ENCODE measurements at places on chromosomes 2 and 18. TPM values are rescaled to one million over a fixed set of nuclear protein-coding genes. Genes with fewer than 3 reads are reported as not detected.

CIB4 gene
- total RNA-seq, result not detected

PSMA8 gene
- total RNA-seq, result 0.93 TPM

ZSWIM2 gene
- total RNA-seq, result not detected

SPDYA gene
- total RNA-seq, result 1.9 TPM

- H3K27me3 ChIP-seq, result peaks cover 3% of the 10 kb centered on the region
- DNase-seq, result no peak
- no peaks in the 10 kb centered on the region for H3K36me3 ChIP-seq
- no peaks in the 10 kb centered on the region for H3K4me1 ChIP-seq
- H3K4me3 ChIP-seq, result no peak overlapping the region
These were observed 213.3 kb downstream of the ACKR3 start for GRCh38 chr2:236782938-236783337.

GRCh38 chr2:73561422-73561821, 80.8 kb downstream of the NAT8 start:
- H3K27ac ChIP-seq, result no peak overlapping the region
- H3K36me3 ChIP-seq, result peaks cover 7% of the 10 kb centered on the region
- DNase-seq, result no peak
- no peaks in the 10 kb centered on the region for H3K4me1 ChIP-seq
- H3K27me3 ChIP-seq, result no peaks in the 10 kb centered on the region

GRCh38 chr2:120710256-120710655, 25.4 kb upstream of the GLI2 start:
- H3K27me3 ChIP-seq, result peaks cover 8% of the 10 kb centered on the region
- no peak overlapping the region for H3K4me3 ChIP-seq

DNA sequence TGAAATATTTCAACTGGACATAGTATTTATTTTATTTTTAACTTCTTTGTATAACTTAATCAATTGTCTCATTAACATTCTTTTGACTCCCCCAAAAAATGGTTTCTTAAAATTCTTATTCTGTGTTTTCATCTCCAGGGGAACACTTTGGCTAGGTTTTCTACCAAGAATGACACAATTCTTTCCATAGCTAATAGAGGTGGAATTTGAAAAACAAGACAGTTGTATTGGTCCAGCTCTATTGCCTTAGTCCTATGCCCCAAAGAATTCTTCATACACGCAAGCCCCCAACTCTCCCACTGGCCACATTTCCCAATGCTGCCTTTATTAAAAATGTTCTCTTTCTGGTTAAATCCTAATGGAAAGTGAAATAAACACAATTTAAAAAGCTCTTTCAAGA, 104.7 kb upstream of the PKDCC start:
- no peaks in the 10 kb centered on the region for H3K4me1 ChIP-seq
- H3K36me3 ChIP-seq, result no peaks in the 10 kb centered on the region
- DNase-seq, result no peak

DNA sequence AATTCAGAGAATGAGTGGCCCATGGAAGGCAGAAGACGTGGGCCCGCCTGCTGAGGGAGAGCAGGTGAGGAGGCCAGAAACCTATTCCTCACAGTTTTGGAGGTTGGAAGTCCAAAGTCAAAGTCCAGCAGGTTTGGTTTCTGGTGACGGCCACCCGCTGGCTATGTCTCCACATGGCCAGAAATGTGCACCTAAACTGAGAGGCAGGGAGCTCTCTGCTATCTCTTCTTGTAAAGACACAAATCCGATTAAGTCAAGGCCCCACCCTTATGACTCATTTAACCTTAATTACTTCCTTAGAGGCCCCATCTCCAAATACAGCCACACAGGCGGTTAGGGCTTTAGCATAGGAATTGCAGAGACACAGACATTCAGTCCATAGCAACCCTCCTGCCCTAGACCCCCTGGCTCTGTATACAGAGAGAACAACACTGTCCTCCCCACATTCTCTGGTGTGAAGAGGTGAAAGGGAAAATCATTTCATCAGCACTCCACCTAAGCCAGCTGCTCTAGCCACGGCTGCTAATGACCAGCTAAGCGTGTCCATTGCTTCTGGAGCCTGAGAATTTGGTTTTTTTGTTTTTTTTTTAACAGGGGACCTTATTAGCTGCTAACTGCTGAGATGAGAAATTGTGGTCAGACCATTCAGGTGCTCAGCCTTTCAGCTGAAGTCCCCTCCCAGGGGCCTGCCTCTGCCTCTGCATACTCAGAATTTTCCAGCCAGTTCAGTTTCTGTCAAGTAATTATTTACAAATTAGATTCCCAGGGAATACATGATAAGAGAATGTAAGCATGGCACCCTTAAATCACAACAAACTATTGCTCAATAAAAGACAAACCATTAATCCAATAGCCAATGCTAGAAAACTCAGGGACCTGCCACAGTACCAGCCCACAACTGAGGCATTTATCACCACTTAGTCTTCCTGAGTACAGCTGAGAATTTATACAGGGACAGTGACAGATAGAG, 368.7 kb upstream of the ID2 start:
- peaks cover 4% of the 10 kb centered on the region for H3K36me3 ChIP-seq
- peaks cover 63% of the 10 kb centered on the region for H3K4me1 ChIP-seq
- peaks cover 9% of the 10 kb centered on the region for H3K27me3 ChIP-seq
- DNase-seq, result peak; percentile 67

DNA sequence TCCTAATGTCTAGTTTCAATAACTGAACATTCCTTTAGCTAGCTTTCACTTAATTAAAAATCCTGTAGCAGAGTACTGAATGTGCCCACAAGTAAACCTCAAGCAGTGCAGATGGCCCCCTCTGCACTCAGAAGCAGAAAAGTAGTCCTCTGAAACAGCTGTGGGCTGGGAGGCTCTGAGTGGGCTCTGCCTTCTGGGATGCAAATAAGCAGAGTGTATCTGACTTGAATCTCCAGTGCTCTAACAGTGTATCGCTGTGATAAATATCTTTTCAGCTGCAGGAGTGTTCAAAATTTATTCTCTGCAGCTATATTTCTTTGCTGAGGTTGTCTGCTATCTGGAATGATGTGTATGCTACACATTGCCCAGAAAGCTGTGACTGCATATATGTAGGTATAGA, 44.8 kb upstream of the SYT4 start:
- no peaks in the 10 kb centered on the region for H3K36me3 ChIP-seq
- H3K27ac ChIP-seq, result no peak overlapping the region
- no peak for DNase-seq
- H3K4me3 ChIP-seq, result no peak overlapping the region

DNA sequence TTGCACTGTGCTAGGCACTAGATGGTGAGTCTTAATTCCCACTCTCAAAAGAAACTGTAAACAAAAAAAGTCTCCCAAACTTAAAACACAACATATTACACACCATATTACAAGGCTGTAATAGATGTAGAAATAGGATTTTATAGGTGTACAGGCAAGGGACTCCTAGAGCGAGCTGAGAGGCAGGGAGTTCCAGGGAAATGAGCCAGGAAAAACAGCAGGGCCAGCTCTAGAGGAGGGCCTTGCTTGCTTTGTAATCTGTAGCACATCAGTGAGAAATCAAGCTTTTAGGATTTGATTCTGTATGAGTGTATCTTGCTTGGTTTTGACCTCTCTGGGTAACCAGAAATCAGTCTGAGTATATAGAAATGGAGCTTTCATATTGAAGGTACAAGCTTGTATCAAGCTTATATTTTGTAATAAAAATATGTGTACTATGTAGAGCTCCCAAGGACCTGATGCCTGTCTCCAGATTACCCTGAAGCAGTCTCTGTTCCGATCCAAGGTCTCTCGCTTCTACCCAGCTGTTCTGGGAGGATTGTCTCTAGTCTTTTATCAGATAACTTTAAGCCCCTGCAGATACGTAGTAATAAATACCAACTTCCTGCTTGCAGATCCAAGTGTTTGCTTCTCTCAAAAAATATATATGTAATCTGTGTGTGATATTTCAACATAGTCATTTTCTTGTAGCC, 73.0 kb downstream of the MYO1B start:
- no peak overlapping the region for H3K4me3 ChIP-seq
- DNase-seq, result no peak
- H3K4me1 ChIP-seq, result peaks cover 15% of the 10 kb centered on the region
- no peak overlapping the region for H3K27ac ChIP-seq
- H3K36me3 ChIP-seq, result no peaks in the 10 kb centered on the region

DNA sequence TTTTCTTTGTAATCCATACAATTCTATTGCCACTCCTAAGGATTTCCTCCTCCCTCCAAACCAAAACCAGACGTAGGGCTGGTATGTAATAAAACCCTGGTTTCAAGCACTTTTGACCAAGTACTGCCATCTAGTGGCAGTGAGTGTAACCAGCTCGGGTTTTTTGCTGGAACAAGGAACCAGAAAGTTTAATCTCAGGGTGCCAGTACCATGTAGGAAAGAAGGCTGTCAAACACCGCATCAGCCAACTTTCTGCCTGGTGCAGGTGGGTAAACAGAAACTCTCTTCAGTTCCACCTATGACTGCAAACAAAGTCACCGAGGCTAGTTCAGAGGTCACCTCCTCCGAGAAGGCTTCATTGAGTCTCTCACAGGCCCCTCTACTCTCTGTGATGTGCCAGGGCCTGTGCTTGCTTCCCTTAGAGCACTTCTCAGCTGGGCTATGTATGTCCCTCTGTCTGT, 10.2 kb upstream of the THNSL2 start:
- H3K27me3 ChIP-seq, result peaks cover 22% of the 10 kb centered on the region
- DNase-seq, result peak; percentile 88
- no peak overlapping the region for H3K27ac ChIP-seq
- no peak overlapping the region for H3K4me3 ChIP-seq
- no peaks in the 10 kb centered on the region for H3K36me3 ChIP-seq

DNA sequence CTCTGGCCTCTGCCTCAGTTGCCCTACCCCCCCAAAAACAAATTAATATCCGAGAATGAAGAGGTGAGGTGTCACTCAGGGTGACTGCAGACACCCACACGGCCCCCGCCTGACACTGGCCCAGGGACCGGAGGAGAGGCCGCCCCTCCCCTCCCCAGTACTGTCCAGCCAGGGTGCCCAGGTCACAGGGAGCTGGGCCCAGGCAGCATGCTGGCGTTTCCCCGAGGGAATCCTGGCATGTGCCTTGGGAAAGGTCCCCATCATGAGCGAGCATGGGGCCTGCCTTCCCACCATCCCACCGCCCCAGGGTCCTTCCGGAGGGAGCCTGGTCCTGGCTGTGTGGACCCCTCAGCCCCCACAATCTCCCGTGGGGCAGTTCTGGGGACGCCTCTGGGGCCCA, 3.0 kb downstream of the MAB21L4 start:
- no peak overlapping the region for H3K27ac ChIP-seq
- no peaks in the 10 kb centered on the region for H3K27me3 ChIP-seq
- no peak for DNase-seq
- H3K4me3 ChIP-seq, result no peak overlapping the region
- H3K36me3 ChIP-seq, result no peaks in the 10 kb centered on the region

GRCh38 chr2:67666386-67667053, 269.4 kb downstream of the ETAA1 start:
- no peak overlapping the region for H3K27ac ChIP-seq
- H3K36me3 ChIP-seq, result no peaks in the 10 kb centered on the region
- no peaks in the 10 kb centered on the region for H3K4me1 ChIP-seq
- no peaks in the 10 kb centered on the region for H3K27me3 ChIP-seq
- no peak overlapping the region for H3K4me3 ChIP-seq

All from activated CD4-positive, alpha-beta T cell treated with anti-CD3 and anti-CD28 coated beads, Interleukin-2, amount 10 ng/mL, durations not matched to agents 24 days and 14 days (primary cell).